DMS153 (cell line): ENCODE measurements at places on chromosomes 6 and 20.

DNA sequence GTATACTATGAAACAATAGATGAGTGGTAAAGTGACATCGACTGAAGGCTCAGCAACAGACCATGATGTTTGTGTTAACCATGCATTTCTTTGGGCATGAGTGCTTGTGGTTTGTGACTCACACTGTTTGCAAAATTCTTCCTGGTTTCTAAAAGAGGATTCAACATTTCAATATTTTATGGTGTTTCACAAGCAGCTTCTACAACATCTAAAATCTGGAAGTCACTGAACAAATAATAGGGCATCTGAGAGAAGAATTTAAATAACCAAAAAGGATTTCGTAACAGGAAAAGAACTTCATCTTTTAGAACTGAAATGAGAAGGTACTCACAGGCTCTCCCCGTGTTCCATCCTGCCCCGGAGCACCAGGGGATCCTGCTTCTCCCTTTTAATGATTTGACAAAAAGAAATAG lies 146.2 kb downstream of the COL21A1 start:
- peak; percentile 72 for DNase-seq

GRCh38 chr6:155201461-155202226 lies 62.2 kb upstream of the CLDN20 start:
- DNase-seq, result no peak

GRCh38 chr6:5174244-5174643 lies 86.5 kb downstream of the LYRM4 start:
- peak; percentile 60 for DNase-seq

- peak; percentile 12 for DNase-seq
Observed at GRCh38 chr6:3402310-3403237, 54.3 kb downstream of the SLC22A23 start.

GRCh38 chr6:3766214-3766613 lies 14.7 kb upstream of the PXDC1 start:
- no peak for DNase-seq

DNA sequence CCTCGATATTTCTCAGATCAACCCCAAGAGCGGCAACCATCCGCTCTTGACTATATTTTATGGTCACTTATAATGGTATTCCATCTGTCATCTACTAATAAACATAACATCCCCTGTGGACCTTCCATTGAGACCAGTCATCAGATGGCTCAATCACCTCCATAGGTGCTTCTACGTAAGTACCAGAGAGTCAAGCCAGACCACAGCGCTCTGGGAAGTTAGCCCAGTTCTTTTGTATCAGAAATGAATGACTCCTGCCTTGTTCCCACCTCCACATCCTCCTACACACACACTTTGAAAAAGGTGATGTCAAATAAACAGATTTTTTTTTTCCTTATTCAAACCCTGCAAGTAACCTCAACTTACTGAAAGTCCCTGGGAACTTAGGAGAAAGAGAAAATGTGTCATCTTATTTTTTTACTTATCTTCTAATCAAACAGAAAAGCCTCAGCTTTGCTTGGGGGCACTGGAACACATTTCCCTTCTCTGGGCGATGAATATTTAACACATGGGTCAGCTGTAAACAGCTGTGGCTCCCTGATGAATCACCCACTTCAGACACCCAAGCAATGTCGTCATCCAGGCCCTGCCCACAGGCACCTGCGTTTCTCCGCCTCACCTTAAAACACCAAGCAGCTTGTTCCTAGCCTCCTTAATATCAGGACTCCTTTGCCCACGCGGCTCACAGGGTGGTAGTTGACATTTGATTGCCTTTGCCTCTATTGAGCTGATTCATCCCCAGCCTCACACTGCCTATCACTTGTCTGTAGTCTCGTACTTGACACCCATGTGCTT lies 121.4 kb upstream of the LY86 start:
- DNase-seq, result no peak

- DNase-seq, result no peak
Observed at GRCh38 chr6:104324301-104324700, 535.4 kb downstream of the HACE1 start.

DNA sequence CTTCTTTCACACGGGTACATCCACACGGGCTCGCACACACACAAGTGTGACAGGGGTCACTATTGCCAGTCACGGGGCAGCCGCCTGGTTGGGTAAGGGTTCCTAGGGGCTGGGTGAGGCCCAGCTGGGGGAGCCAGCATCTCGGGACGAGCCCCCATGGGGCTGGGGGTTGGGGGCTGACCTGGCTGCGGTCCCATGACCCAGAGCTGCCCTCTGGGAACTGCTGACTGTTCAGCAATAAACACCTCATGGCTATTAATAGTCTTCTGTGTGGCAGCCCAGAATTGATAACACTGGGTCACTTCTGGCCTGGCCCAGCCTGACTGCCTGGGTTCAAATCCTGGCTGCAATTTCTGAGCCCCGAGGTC lies 23.8 kb downstream of the VEGFA start:
- no peak for DNase-seq

GRCh38 chr6:121856296-121856695 lies 420.9 kb downstream of the GJA1 start:
- no peak for DNase-seq

DNA sequence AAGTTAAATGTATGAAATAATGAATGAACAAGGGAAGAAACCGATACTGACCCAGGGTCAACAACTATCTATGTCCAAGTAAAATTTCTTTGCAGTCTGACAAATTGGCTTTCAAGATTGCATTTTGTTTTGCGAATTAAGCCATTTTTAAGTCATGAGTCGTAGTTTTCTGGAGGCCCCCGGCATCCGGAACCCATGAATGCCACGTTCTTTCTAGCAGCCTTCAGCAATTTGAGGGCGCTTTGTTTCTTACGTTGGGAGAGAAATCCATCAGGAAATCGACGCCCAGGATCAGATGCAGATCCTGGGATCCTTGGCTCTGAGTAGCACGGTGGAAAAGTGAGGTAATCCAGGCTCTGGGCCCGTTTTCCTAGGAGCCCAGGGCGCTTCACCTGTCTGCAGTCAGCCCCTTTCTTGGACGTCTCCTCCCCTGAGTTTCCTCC lies 309 bp upstream of the ABRACL start:
- no peak for DNase-seq

GRCh38 chr6:75557068-75557467 lies 44.6 kb upstream of the SENP6 start:
- no peak for DNase-seq

- no peak for DNase-seq
Observed at GRCh38 chr6:132122176-132122575, 171.0 kb upstream of the CCN2 start.

GRCh38 chr20:2124564-2125213 lies 23.1 kb downstream of the STK35 start:
- DNase-seq, result no peak

DNA sequence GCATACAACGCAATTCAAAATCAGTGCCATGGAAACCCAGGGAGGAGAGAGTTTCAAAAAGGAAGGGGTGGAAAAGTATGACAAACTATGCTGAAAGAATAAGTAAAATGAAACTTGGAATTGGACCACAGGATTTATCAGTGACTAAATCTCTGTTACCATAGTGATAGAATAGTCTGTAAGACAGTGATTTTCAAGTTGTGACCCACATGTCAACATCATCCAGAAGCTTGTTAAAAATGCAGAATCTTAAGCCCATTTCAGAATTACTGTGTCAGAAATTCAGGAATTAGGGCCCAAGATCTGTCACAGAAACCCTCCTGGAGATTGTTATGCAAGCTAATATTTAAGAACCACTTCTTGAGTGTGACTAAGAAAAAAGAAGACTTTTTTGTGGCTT lies 417.7 kb upstream of the JAG1 start:
- no peak for DNase-seq

GRCh38 chr6:21257125-21257524 lies 336.4 kb upstream of the SOX4 start:
- DNase-seq, result no peak

- no peak for DNase-seq
Observed at GRCh38 chr20:1494436-1494835, 3.2 kb upstream of the SIRPB2 start.

GRCh38 chr6:128161263-128161662 lies 260.4 kb upstream of the THEMIS start:
- DNase-seq, result no peak

DNA sequence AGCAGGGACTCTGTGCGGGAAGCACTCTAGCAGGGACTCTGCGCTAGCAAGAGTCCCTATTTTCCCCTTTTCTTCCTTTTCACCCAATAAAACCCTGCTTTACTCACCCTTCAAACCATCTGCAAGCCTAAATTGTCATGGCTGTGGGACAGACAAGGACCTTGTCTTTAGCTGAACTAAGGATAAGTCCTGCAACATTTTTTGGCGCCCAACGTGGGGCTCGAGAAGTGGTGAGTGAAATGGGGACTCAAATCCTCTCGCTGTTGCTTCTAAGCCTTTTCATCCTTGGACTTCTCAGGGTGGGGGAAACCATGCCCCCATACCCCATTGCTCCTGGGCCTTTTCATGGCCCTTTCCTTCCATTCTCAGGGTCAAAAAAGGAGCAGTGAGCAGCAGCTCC lies 46.4 kb downstream of the IMPG1 start:
- DNase-seq, result no peak

DNA sequence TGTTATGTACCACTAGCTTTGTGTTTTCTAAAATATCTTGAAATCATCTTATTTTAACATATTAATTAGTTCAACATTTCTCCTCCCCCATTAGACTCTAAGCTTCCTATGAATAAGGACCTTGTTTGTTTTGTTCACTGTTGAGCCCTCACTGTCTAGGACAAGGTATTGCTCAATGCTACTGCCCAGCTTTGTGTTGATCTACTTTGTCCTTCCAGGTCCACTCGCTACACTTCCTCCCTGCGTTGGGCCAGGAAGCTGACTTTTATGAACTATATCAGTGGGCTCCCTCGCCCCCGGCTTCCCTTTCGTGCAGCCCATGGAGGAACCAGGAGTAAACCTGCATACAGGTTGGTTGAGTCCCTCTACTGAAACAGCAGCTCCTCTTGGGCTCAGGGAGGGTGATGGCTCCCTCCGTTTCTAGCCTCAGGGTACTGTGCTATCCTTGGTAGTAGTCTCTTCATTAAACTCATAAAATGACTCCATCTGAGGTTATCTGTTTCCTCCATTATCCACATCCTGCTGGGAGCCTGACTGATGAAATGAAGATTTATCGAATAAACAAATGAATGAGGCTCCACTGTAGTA lies 272.5 kb downstream of the CLIC5 start:
- no peak for DNase-seq

- DNase-seq, result no peak
Observed at GRCh38 chr6:72130327-72130726, 244.0 kb downstream of the RIMS1 start.

- DNase-seq, result no peak
Observed at GRCh38 chr6:101806241-101806640, 412.7 kb downstream of the GRIK2 start.

DNA sequence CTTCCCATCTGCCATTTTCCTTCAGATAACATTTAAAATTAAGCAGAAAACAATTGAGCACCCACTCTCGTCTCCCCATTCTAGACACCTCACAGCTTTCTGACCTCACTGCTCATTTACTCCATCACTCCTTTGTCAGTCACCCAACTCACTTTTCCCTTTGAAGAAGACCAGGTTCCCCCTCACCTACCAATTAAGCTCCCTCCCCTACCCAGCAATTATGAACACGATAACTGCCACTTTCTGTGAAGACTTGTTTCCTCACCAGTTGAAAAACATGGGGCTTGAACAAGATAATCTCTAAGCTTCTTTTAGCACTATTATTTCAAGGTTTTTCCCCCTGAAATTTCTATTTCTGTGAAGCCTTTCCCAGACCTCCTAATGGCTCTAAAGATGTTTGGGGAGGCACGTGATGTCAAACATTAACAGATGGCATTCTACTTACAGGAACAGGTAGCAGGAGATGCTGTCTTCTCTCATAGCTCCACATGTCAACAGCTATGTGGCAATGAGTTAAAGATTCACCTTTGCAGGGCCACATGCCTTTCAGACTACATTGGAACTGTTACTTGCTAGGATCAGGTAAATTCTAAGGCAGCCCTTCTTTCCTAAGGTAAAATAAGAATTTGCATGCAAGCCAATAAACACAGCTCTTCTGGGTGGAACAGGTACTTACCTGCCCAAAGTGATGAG lies 24.8 kb upstream of the SLA2 start:
- DNase-seq, result no peak

DNA sequence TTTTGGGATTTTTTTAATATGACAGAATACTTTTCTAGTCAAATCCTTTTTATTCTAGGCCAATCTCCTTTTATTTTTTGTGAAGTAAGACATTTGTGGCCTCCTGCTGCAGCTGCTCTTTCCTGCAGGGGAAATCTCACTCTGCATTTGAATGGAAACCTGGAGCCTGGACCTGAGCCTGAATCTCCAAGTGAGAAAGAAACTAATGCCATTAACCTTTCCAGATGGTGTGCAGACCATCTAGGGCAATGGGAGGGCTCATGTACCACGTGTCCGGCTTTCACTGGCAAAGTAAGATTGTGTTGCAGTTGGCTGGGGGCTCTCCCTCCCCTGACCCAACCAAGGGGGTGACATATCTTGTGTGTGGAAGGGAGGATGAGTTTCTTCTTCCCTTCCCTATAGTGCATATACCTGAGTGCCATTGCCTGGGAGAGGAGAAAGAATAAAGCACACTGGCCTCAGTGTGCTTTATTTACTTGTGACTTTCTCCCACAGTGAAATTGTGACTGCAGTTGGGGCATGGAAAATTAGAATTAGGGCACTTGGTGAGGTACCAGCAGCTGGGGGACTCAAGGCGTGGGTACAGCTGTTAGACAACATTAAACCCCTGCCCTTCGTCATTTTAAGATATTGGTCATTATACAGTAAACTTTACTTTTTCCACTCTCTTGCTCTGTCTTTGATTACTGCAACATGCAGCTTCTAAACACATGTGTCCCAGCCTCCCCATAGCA lies 159.8 kb upstream of the RIN2 start:
- no peak for DNase-seq

DNA sequence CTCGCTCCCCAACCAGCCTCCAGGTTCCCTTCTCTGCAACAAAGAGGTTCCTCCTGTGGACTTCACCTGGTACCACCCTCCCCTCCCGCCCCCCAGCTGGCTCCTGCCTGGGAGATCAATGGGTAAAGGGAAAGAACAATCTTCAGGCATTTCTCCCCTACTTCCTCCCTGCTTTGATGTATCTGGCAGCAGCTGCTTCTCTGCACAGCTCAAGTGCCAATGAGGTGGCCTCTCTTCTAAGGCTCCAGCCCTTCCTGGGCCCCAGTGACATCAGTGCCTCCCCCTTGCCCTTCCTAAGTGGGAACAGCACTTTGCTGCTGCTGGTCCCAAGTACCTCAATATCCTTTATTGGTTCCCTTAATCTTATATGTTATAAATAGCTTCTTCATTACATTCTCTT lies 23.5 kb downstream of the MOCS1 start:
- no peak for DNase-seq

DNA sequence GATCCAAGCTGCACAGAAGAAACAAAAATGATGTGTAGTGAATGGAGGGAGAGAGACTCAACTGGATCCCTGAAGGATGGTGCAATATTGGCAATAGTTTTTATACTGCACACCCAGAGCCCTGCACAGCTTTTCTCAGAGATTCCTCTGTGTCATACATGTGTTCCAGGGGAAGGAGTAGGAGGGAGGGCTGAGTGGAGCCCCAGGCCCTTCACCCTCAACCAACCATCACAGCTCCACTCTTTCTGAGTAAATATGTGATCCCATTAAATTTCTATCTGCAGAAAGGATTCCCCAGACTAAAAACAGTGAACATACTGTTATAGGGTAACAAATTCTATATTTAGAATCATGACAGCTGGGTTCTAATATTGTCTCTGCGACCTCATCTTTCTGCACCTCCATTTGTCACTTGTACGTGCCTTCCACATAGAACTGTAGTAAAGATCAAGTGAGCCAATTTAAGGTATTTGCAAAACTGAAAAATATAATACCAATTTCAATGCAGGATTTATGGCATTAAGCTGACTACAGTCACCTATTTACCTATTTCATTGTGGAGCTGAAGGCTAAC lies 421.4 kb upstream of the NRSN1 start:
- no peak for DNase-seq

- no peak for DNase-seq
Observed at GRCh38 chr6:157036245-157036711, 259.1 kb downstream of the ARID1B start.
